ENCODE measurements at places on chromosomes 5 and 9.

DNA sequence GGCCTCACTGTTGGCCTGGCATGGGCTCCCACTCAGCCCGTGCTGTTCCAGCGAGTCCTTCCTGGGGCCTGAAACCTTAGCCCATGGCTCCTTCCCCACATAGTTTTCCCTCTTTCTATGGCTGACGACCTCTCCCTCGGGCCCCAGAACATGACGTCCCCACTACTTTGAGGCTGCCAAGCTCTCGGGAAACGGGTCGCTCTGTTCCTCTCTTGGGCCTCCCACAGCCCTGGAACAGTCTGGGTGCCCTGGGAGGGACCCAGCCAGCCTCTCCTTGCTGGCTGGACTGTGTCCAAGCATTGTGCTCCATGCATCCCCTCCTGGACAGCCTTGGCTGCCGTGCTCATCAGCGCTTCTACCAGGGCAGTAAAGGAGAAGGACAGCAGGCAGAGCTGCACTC is 118.3 kb downstream of the SYK start:
- DNase-seq = no peak

DNA sequence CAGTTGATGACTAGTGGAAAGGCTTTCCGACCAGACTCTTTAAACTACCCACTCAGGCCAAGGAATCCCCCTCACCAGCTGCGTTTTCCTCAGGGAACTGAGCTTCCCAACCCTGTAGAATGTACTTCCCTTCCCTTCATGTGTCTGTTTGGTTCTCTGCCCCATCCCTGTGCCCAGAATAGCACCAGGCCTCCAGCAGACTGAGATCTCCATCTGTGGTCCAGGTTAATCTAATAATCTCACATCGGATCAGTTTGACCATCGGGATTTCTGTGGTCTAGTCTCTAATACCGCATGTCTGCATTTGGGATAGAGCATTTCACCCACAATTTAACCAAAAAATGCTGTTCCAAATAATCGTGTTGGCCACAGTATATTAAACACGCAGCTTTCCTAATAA is 237.2 kb downstream of the ROR2 start:
- no peak for DNase-seq

GRCh38 chr9:109150925-109151545 is 16.0 kb downstream of the FRRS1L start:
- DNase-seq = no peak

- no peak for DNase-seq
Measured at GRCh38 chr5:180922932-180923331, 24.0 kb downstream of the BTNL8 start.

DNA sequence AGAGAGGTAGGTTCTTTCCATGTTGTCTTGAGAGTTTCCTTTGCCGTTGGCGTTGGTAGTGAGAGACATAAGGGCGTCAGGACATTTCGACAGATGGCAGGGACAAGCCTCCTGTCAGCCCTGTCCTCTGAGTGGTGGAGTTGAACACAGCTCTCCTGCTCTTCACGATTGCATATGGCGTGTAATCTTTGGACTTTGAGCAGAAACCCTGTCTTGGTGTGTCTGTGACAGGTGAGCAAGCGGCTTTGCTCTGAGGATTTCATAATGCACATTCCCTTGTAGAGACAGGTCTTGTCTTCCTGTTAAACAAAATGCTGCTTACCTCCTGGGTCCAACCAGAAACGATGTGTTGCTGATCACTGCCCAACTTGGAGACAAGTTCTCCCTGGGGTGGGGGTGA is 146.5 kb downstream of the NXNL2 start:
- no peak for DNase-seq

DNA sequence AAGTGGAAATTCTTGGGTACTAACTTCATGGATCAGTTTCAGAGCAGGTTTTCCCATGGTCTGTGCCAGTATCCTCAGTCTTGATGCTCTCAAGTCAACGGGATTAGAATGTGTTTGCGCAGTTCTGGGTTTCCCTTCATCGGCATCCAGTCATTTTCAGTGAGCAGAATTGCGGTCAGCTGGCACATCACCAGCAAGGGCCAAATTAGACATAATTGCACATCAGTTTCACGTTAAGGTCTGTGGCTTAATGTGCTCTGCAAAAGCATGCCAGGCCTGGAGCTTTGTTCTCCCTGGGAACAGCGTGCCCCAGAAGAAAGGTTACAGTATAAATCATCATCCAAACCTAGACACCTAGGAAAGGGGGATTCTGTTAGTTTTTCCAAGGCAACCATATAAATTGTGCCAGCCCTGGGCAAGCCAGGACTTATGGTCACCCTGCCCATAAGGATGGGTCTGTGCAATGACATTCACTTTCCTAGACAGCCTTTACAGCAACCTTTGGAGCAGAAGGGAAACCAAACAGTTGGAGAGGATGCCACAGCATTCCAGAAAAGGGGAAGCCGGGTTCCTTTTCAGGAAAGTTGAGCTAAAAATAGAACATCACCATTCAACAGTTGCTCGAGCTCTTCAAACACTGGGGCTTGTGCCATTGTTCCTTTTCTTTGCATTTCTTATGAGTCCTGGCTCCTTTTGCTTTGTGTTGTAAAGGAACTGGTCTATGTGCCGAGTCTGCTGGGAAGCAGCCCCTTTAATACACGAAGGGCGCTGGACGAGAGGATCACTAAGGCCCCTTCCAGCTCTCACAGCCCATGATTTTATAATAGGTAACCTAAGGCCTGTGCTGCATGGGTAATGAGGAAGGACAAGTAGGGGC is 23.1 kb downstream of the IQGAP2 start:
- no peak for DNase-seq

All from GM12891 (cell line).